CD4-positive, alpha-beta T cell treated with Interleukin-6 at 100 ng/mL for 8 hours (primary cell): ENCODE measurements at places on chromosomes 1 and 21.
A peak's percentile ranks its signal among the peaks of the same experiment; 100 is the strongest.

DNA sequence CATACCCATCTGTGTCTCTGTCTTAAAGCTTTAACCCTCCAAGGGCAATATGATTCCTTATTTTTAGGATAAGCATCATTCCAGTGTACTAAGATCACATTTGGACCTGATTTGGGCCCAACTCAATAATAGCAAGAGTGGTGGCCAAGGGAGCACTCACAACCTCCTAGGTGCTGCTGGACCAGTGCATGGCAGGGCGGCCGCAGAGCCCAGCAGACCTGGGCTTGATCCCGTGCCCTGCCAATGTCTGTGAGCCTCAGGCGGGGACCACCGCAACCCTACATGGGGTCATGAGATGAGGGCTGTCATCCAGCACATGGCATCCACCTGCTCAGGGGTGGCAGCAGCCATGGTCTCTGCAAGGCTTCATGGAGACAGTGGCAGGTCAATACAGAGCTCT, 201.8 kb upstream of the TMEM51 start:
- no peak for DNase-seq

DNA sequence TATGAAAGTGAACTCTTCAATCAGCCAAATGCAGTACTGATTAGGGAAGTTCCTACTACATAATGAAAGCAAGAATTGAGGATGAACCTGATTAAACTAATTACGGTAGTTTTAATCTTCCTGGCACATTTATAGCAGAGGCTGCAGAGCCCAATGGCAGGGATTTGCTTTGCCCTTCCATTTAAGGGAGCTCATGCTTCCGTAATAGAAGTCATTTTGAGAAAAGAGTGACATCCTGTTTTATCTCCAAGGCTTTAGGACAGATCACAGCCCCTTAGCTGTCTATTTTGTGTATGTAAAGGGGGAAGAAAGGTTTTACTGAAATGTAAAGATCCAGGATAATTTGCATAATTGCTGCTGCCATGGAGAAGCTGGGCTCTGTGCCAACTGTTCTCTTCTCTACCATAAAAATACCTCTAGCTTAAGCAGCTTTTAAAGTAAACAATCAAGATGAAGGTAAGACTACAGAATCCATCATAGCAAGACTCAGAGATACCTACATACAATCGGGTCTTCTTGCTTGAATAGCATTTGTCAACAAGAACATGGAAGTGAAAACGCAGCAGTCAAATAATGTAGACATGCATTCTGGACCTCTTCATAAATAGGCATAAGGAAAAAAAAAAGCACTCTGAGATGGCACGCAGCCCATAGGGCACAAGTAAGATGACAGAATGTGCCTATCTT, 62.5 kb downstream of the ASH1L start:
- no peak for DNase-seq

- DNase-seq, result no peak
Measured at GRCh38 chr1:75099581-75099980, 34.6 kb upstream of the LHX8 start.

DNA sequence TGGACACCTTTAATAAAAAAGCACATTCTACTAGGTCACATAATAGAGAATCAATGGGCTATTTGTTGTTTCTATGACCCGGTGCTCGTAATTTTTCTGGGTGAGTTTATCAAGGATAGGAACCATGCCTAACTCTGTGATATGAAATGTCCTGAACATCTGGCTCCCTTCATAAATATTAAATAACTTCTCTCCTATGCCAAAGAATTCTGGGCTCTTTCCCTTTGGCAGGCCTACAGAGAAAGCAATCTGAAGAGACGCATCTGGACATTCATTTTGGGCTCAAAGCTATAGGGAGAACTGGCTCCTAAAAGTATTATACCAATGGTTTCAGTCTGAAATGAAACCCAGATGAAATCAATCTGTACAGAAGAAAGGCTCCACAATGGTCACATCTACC, 38.8 kb upstream of the ANGPTL7 start:
- no peak for DNase-seq

DNA sequence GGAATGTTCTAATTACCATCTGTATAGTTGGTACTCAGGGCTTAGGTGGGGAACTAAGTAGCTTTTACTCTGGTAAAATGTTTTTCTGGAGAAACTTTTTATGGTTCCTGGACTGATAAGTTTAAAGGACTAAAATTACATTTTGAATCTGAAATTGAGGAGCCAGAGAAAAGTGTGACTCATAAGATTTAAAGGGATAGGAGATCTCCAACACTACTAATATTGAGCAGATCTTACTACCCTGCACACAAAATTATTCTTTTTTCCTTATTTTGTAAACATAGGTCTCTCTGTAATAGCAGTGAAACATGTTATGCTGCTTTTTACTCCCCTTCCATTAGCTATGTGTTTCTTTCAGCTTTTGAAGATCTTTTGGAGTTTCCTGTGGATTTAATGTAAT, 32.5 kb downstream of the MTF2 start:
- DNase-seq, result no peak

DNA sequence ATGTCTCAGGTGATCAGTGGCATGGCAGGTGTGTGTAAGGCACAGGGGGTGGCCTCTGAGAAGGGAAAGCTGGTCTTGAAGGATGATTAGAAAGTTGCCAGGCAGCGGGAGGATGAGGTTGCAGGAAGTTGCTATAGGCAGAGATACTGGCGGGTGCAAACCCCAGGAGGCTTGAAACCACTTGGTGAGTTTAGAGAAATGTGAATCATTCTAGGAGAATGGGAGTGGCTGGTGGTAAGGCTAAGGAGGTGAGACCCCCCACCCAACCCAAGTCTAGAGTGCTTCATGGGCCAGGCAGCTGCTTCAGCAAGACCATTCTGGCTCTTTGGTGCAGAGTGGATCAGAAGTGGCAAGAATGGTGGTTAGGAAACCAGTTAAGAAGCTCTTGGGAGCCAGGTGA, 9.0 kb downstream of the SH2D2A start:
- no peak for DNase-seq

- no peak for DNase-seq
Measured at GRCh38 chr1:228152918-228153258, 3.2 kb downstream of the GJC2 start.

DNA sequence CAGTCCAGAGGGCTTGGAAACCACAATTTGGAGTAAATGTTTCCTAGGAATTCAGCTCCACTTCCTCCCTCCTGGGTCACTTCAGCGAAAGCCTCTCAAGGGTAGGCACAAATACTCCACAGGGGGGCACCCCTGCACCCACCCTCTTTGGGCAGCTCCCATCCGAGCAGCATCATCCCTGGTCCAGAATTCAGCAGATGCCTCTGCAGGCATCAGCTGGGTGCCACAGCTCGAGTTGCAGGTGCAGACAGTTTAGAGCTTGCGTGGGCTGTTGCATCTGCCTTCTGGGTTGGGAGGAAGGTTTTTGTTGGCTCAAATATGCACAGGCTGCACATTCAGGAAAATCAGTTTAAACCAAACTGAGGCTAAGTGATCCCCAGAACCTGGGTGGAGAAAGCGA, 25.0 kb downstream of the KANK4 start:
- DNase-seq, result no peak

- DNase-seq, result peak; percentile 96
Measured at GRCh38 chr1:27489973-27490741, at the start of gene WASF2. Gene WASF2, minus strand, starts transcription at chr1:27490167. Its CDS starts 61,277 bp downstream, at chr1:27428890.

GRCh38 chr1:210292231-210292871, 36.4 kb upstream of the HHAT start:
- peak; percentile 6 for DNase-seq

- no peak for DNase-seq
Measured at GRCh38 chr1:209072481-209072880, 511.0 kb upstream of the CAMK1G start.
